ENCODE measurements at places on chromosomes 3 and 15.

GRCh38 chr3:159245871-159246270 lies 444.0 kb downstream of the MFSD1 start:
- DNase-seq = no peak

- peak; percentile 92 for DNase-seq
These were observed 13.5 kb upstream of the ZFYVE19 start for GRCh38 chr15:40793216-40793989.

GRCh38 chr3:176919836-176920765 lies 277.2 kb downstream of the TBL1XR1 start:
- DNase-seq = no peak

DNA sequence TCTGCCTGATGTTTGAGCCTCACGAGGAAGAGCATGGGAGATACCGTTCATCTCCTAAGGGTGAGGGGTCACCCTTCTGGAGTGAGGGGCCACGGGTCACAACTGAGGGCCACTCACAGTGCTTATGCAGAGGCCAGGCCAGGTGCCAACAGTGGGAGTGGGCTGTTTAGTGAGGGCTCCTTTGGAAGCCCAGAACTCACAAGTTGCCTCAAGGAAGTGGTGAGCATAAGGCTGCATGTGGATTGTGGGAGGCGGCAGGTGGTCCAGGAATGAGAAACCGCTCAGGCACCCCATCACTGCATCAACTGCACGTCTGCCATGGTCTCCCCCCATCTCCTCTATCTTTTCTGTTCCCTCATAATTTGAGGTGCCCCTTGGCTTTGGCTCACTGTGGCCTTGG lies 26.5 kb downstream of the SPSB4 start:
- DNase-seq = no peak

DNA sequence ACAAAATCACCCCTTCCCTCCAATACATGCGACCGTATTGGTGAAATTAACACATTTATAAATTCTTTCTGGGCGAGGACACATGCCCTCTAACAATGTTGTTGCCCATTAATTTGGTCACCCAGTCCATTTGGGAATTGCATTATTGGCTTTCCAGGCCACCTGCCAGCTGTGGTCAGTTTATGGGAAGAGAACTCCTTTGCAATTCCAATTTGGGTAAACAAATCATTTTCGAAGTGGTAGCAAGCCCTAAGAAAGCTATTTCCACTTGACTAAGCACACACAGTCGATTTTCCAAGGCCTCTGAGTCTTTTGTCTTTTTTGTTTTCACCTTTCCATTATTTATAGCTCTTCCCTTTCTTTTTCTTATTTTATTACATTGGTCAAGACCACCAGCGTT lies 362.3 kb upstream of the RGMA start:
- DNase-seq = no peak

- no peak for DNase-seq
These were observed 45.1 kb upstream of the PHLDB2 start for GRCh38 chr3:111813979-111814378.

- DNase-seq = no peak
These were observed 91.3 kb downstream of the SHQ1 start for GRCh38 chr3:72756900-72757299.

DNA sequence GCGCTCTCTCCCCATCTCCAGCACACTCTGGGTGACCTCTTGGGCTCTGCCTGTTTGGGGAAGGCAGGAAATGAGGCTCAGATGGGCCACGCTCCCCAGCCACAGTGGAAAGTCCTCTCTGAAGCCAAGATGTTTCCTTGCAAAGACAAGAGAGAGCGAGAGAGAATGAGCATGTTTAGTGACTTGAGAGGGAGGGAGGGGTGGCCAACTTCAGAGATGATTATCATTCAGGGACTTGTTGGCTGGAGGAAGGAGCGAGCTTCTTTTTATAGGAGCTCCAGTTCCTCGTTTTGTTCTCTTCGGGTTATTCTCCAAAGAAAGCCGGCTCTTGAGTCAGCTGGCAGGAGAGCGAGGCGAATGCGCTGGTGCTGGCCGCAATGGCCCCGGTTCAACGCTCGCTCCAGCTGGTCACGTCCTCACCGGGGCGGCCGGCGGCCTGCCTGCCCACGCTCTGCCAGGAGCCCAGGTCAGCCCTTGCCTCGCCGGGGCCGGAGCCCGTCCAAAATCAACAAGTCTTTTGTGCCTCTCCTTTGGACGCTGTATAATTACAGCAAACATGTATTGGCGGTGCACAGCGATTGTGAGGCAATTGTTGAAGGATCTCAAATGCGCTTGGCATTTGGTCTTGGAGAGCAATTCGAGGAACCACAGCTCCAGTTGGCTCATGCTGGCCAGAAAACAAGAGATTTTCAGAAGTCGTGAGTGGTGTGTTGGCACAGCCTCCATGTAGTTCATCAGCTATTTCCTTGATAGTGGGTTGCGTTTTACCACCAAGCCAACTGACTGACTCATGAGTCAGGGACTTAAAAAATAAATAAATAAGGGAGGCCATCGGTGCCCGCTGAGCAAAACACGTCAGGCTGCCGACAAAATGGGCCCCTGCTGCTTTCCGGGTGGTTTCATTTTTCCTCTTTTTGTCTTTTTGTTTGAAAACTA lies 288.6 kb downstream of the UACA start:
- no peak for DNase-seq

GRCh38 chr15:69164807-69165636 lies 4.6 kb downstream of the GLCE start:
- DNase-seq = no peak

GRCh38 chr3:124846189-124846588 lies 41.0 kb downstream of the ITGB5 start:
- no peak for DNase-seq

DNA sequence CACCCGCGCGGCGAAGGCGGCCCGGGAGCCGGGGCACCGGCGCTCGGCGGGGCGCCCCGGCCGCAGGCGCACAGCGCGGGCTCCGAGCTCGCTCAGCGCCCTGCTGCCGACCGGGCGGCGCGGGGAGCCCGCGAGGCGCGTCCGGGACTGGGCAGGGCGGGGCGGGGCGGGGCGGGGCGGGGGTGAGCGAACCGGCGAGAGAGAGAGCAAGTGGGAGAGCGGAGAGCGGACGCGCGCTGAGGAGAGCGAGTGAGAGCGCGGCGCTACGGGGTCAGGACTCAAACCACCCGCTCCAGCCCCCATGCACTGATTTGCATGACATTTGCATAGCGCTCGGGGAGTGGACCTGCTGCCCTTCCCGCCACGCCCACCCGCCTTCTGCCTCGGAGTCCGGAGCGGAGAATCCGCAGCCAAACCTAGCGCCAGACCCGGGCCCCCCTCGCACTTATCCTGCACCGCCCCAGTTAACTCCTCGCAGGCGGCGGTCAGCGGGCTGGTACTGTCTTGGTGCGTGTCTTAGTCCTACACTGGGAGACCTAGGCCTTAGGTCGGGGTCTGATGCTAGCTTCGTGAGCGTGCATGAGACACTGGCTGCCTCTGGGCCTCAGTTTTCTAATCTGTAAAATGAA lies at the start of gene MYLK:
Gene MYLK, minus strand, starts transcription at position 130 of the 629 bp plus-strand sequence. CDS start 90,491 bp downstream, outside the sequence.
- peak; percentile 49 for DNase-seq

DNA sequence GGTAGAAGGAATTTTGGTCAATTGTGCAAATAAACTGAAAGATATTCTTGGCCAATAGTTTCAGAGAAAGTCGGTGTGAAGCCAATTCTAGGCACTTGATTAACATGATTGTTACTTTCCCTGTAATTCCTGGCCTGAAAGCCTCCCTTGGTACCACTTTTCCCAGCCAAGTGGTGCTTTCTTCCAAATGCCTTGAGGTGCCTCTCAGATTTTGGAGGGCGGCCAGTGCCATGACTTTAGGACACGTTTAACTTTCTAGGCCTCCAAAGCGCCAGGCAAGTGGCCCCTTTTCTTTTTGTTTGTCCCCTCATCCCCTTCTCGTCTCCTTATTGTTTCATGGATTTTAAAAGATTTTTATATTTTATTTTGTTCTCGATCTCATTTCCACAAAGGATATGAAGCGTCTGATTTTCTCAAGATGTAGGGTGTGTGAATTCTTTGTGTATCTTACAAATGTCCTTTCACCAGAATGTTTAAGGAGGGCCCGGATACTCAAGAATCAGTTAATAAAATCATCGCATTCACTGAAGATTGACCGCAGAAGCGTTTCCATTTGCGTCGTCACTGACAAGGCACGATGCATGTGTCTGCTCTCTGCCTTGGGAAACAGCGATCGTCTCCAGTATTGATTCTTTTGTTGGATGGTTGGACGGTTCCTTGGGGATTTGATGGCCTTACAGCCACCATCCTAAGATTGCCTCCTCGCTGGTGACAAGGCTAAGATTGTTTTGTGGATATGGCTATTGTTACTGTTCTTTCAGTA lies 87.8 kb downstream of the ASB7 start:
- DNase-seq = no peak

- DNase-seq = no peak
These were observed 769.1 kb downstream of the NTRK3 start for GRCh38 chr15:87487484-87487883.

Measured in epithelial cell of proximal tubule (primary cell).